ENCODE measurements at places on chromosomes 7 and 10.

GRCh38 chr10:84683980-84684740 is 355.8 kb downstream of the CCSER2 start:
- DNase-seq = no peak

DNA sequence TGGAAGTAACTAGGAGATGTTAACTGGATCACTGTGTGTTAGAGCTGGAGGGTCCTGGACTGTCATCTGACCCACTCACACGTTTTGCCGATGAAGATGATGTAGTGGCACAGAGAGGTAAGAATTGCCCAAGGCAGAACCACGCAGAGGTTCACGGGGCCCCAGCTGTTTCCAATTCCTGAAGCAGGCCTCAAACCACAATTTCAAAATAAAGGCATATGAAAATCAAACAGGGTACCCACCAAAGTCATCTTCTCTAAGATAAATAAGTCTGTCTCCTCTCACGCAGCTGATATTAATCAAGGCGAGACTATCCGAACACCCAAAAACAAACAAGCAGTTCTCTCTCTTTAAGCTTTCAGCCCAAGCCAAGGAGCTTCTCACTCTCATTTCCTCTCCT is 113.3 kb upstream of the JCAD start:
- no peak for DNase-seq

- DNase-seq = no peak
These were observed 108.9 kb upstream of the GATA3 start for GRCh38 chr10:7945469-7946187.

- no peak for DNase-seq
These were observed 44.9 kb downstream of the GNA12 start for GRCh38 chr7:2799253-2799652.

DNA sequence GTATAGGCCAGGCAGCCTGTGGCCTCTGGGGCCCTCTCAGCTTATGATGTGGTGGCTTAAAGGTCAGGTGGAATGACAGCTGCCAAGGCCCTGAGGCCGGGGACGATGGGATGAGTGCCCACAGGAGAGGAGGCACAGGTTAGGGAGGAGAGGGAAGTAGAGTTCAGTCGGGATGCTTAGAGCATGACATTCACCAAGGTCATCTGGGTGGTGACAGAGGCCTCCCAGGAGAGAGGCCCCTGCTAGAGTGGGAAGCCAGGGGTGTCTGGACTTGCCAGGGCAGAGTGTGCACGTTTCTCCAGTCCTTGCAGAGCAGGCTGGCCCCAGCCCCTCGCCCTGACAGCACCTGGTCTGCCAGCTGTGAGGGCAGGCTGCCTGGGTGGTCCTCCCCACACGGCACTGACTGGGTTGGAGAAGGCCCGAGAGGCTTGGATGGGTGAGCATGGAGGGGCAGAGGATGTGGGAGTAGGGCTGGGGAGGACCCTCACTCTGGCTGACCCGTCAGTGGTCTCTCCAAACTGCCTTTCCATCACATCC is 1.5 kb downstream of the CALHM1 start:
- DNase-seq = no peak

GRCh38 chr7:81624650-81625631 is 144.9 kb downstream of the HGF start:
- DNase-seq = no peak

- DNase-seq = no peak
These were observed 336.0 kb upstream of the IGFBP3 start for GRCh38 chr7:46256870-46257661.

- no peak for DNase-seq
These were observed 156.2 kb upstream of the LAMB4 start for GRCh38 chr7:108286290-108286904.

GRCh38 chr10:84196941-84197340 is 2.6 kb downstream of the CDHR1 start:
- no peak for DNase-seq
